C1 segment of cervical spinal cord (tissue), 14 donors: ENCODE measurements at places on chromosomes 4 and X.

- DNase-seq = no peak
These were observed 206.4 kb upstream of the BCOR start for GRCh38 chrX:40304115-40304514.

DNA sequence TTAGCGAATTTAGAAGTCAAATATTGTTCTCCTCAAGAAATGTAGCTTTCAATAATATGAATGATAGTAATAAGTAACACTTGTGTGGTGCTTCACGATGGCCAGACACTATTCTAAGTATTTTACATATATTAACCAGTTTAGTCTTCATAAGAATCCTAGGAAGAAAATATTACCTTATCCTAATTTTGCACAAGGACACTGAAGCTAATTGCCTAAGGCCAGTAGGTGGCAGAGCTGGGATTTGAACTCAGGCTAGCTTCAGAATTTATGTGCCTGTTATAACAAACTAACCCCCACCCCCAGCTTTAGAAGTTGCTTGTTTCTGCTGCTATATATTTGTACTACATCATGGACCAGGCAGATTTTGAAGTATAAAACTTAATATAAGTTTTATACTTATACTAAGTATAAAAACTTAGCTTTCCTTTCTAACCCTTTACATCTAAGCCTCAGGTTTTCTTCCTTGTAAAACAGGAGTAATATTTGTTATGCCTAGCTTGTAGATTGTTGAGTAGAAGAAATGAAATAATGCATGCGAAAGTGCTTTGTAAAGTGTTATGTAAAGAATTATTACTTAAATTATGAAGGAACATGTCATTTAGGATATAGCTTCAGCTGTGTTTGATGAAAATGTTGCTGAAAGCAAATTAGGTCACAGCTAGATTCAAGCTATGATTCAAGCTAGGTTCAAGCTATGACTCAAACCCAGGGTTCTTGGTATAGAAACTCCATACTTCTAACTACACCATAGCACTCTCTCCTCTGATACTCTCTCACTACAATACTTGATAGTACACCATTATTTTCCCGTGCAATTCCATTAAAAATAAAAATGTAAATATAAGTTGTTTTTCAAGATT is 4.2 kb upstream of the CDS1 start:
- no peak for DNase-seq

DNA sequence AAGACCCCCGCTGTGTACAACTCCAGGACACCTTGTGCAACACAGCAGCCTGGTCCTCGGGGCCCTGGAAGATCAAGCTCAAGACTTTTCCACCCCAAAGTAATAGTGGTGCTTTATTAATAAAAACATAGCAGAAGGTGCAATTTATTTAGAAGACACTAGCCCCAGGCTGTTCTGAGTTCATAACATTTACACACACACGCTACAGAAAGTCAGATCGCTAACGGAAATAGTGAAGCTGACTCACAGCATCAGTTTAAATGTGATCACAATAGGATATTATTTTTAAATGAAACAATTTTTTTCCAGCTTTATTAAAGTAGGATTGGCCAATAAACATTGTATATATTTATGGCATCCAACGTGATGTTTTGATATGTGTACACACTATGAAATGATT is 141.0 kb downstream of the STK32B start:
- no peak for DNase-seq

- DNase-seq = no peak
These were observed 75.1 kb downstream of the MXRA5 start for GRCh38 chrX:3271183-3271833.

DNA sequence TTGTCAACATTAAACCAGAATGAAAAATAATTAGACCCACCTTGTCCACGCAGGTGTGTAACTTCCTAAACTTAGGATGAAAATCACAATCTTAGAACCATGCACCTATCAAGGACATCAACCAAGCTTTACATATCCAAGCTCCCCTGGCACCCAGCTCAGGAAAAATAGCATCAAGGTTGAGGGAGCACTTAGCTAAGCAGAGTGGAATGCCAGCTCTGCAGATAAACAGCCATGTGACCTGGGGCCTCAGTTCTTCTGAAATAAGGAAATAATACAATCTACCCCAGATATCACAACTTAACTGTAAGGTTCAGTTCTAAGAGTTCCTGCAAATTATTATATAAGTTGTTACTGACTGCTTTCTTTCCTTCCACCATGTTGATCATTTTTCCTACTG is 64.7 kb downstream of the DHX15 start:
- no peak for DNase-seq

GRCh38 chrX:148647651-148648050 is 147.2 kb downstream of the AFF2 start:
- no peak for DNase-seq

DNA sequence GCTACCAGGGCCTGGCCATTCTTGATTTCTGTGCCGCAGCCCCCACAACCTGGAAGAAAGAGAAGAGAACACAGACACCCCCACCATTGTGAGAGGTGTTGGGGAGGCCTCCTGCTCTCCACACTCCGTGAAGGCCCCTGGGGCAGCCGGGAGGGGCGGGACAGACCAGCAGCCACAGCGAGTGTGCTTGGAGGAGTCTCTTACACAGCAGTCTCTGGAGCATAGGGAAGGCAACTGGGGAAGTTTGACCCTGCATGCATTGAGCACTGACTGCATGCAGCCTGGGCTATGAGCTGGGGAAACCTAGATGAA is 77.9 kb downstream of the ABLIM2 start:
- no peak for DNase-seq

DNA sequence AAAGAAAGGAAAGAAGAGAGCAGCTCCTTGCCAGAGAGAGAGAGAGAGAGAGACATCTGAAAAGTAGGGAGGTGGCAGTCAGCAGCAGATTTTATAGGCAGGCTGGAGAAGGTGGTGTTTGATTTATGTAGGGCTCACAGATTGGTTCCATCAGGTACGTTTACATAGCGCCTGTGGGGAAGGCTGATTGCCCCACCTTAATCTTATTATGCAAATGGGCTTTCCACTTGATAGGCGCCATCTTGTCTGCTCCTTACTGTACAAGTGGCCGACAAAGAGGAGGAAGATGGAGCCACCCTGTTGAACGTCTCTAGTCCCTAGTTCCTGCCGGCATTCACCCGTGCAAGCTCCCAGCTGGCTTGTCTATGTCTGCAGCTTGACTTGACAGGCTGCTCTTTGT is 49.1 kb upstream of the DHRSX start:
- no peak for DNase-seq

- no peak for DNase-seq
These were observed 108.9 kb upstream of the TEX13D start for GRCh38 chrX:124223524-124223923.

- no peak for DNase-seq
These were observed 76.1 kb downstream of the KLHL8 start for GRCh38 chr4:87144356-87144755.

GRCh38 chr4:15694431-15694830 is 8.4 kb upstream of the BST1 start:
- DNase-seq = no peak

GRCh38 chr4:84915396-84915780 is 51.1 kb downstream of the WDFY3 start:
- no peak for DNase-seq

- no peak for DNase-seq
These were observed 38.6 kb downstream of the SLITRK2 start for GRCh38 chrX:145856181-145856580.

DNA sequence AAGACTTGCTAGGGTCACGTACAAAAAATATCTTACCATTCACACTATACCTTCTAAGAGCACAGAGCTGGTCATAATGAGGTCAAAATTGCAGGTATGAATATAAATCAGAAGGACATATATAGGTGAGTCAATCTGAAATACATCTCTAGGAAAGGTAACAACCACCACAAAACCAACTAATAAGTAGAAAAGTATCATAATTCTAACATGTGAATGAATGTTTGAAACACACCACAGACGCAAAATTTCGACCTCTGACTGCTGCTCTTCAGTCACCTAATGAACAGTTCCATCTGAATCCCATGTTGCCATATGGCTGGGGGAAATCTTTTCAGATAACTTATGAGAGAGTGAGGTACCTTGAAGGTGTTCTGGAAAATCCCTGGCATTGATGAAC is 22.1 kb downstream of the STAP1 start:
- no peak for DNase-seq

DNA sequence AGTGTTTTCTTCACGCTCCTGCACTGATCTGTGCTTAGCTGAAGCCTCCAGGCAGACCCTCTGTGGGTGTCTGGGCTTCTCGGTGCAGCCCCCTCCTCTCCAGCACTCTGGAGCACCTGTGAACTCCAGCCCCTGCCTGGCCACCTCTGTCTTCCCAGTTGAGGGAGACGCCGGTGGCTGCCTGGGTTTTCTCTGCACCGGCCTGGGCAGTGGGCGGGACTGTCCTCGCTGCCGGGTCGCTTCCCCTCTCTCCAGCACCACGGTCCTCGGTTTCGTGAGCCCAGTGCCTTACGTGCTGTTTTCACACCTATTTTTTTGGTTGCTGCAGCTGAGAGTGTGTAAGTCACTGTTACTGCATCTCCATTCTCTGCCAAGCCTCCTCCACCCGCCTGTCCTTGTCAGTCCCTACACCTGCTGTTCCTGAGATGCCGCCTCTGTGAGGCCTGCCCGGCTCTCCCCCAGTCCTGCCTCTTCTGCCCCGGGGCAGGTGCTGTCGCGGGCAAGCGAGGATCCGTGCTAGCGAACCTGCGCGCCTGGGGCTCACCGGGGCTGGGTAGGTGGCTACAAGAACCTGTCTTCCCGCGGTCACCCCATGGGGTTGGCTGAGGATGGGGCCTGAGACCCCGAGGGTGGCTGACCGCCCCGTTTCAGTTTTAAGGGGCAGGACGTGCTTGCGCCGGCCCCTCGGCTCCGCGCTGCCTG is 2.4 kb upstream of the FGFRL1 start:
- no peak for DNase-seq

DNA sequence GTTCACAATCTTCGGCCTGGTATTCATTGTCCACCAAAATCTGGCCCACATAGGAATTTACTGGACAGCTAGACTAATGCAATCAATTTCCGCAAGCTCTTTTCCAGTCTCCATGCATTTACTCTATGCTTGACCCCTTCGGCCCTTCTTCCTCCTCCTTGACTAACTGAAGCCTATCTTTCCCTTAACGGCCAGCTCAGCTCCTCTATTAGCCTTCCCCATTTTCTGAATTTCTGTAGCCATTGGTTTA is 1.2 kb upstream of the PHKA2 start:
- no peak for DNase-seq

- no peak for DNase-seq
These were observed 1.6 kb downstream of the TBC1D14 start for GRCh38 chr4:6910960-6911874.

DNA sequence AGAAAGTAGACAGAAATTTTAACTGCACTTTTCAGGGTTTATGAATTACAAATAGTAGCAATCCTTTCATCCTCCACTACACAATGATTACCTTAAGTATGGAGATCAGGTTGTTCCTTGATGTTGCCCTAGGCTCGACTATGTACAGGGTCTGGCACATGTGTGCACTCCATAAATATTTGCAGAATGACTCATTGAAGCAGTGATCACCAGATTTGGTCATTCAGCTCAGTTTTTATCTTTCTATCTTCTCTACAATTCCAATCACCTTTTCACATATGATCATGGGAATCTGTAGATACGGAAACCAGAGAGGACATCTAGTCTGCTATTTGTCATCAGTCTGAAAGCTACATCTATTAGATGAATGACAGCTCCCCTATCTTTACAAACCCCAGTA is 171.7 kb upstream of the HCCS start:
- DNase-seq = no peak

DNA sequence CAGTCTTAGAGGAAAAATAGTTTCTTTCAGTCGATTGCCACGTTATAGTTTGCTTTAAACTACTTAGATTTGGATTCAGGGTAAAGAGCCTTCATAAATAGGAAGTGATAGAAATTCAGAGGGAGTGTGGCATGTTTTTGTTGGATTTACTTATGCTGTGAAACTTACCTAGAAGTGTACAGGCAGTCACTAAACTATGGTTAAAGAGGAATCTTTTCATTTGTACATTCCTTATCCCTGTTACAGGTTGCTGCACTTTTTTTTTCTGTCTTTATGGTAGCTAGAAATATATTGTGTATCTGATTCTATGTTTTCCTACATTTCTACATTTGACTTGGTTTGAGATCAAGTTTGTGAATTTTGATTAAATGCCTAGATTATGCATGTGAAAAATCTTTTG is 19.1 kb downstream of the WWC2 start:
- DNase-seq = no peak

- DNase-seq = no peak
These were observed 32.0 kb downstream of the CEP135 start for GRCh38 chr4:55980725-55981124.

DNA sequence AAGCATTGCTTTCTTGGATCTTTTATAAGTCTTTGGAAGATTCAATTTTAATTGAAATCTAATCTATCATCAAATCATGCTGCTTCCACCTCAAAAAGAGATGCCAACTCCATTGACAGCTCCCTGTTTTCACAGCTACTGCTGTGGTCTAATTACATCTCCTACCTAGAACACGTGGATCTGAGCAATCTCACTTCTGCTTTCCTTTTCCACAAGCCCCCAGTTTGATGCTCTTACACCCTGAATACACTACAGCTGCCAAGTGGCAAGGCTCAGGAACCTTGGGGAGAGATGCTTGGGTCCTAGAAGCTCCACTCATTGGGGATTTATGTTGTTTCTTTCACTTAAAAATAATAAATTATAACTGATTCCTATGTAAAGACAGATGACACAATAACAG is 172.0 kb downstream of the CFAP299 start:
- DNase-seq = no peak

DNA sequence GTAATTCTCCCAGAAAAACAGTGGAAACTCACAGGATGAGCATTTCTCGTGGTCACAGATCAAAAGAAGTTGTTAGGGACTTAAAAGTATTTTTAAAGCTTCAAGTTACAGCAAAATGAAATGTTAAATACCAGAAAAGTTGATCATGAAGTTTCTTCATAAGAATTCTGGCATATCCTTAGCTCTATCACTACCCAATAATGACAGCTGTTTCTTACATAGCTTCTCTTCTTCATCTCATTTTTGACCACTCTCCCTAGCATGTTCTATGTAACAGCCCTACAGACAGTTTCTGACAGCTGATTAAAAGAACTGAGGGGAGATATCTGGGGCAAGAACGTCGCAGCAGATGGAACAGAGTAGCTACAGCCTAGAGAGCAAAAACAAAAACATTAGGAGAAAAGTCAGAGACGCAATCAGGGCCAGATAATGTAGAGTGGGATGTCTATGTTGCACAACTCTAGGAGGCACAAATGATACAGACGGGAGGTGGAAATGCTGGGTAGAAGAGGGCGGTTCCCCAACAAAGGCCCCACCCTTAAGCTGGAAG is 108.7 kb downstream of the CORIN start:
- no peak for DNase-seq

DNA sequence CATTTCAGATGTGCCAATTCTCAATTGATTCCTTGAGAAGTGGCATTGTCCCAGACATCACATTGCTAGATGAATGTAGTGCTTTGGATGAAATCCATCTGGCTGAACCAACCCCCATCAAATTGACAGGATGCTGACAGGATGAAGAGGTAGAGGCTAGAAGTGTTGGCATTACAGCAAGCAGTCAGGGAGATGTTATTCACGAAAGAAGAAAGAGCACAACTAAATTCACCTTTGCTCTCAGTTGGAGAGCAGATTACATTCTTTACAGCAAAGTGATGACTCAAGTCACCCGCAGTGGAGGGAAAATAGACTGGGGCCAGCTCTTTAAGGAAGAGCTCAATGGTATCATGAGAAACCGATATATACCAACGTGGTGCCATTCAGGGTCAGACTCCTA is 259.6 kb downstream of the C4orf33 start:
- no peak for DNase-seq

GRCh38 chrX:2462780-2463179 is 38.0 kb downstream of the DHRSX start:
- no peak for DNase-seq
